ENCODE measurements at places on chromosomes 1 and 21.

- H3K4me3 ChIP-seq = no peak overlapping the region
These were observed 41.9 kb downstream of the JUN start for GRCh38 chr1:58741678-58742553.

DNA sequence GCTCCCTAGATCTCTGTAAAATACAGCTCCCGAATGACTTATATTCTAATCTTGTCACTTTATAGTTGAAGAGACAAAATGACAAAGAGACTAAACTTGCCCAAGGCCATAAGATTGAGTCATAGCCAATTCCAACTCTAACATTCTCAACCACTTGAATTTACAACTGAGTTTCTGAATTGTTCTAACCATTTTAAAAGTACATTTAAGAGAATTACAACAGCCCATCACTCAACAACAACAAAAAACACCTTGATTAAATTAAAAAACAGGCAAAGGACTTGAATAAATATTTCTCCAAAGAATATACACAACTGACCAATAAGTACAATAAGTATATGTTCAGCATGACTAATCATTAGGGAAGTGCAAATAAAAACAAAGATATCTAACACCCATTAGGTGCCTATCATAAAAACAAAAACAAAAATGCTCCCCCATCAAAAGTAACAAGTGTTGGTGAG is 8.7 kb upstream of the ADCY10 start:
- H3K27me3 ChIP-seq = no peaks in the 10 kb centered on the region
- H3K27ac ChIP-seq = no peak overlapping the region
- H3K4me1 ChIP-seq = peaks cover 14% of the 10 kb centered on the region
- DNase-seq = no peak
- H3K4me3 ChIP-seq = no peak overlapping the region
- H3K36me3 ChIP-seq = peaks cover 28% of the 10 kb centered on the region

DNA sequence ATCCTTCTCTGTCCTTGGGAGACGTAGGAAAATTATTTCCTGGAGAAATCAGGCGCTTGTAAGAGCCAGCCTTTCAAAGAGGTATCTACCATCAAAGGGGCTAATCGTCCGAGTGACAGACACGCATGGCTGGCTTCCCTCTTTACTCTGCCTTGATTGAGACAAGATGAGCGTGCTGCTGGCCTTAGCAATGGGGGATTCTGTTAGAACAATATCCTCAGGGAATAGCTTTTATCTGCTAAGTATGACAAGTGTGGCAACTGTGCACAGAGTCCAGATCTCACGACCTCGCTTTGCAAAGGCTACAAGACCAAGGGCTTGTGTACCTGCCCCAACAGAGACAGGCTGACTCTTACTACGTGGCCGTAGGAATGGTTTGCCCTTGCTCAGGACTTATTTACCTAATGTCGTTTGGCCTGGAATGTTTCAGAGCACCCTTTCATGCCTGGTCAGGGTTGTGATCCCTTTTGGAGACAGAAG is 417.1 kb downstream of the KIF26B start:
- H3K4me3 ChIP-seq = no peak overlapping the region
- peaks cover 6% of the 10 kb centered on the region for H3K27me3 ChIP-seq
- no peak overlapping the region for H3K27ac ChIP-seq
- no peaks in the 10 kb centered on the region for H3K36me3 ChIP-seq
- no peaks in the 10 kb centered on the region for H3K4me1 ChIP-seq

DNA sequence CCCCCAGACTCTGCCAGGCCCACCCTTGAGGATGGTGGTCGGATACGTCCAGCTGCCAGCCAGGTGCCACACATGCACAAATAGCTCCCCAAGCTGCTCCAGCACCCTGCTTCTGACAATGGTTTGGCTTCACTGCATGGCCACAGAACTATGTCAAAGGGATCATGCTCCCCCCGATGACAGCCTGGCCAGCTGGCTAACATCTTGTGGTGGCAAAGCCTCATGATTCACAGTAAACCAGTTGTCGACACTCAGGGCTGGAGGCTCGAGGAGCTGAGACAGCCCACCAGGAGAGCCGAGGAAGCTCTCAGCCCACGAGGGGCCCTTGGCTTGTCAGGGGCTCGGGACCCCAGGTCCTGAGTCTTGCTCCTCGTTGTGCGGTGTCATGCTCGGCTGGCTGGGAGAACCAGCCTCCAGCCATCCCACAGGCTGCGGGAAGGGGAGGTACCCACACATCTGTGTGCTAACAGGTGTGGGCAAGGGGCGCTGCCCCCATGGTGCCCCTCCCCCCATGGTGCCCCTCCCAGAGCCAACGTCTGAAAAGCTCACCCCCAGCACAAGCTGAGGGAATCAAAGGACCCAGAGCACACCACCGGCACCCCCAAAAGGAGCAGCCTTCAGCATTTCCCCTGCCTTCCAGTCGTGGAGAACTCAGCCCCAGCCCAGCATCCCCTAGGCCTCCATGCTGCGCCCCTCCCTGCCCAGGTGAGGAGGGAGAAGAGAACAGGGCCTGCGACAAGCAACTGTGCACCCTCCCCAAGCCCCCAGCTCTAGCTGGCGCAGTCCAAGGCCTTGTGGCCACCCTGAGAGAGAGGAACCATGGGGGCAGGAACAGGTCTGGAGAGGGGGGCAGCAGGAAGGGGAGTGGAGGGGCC is 41.2 kb downstream of the KIF21B start:
- H3K27me3 ChIP-seq = no peaks in the 10 kb centered on the region
- peaks cover 92% of the 10 kb centered on the region for H3K36me3 ChIP-seq
- DNase-seq = no peak
- H3K4me1 ChIP-seq = no peaks in the 10 kb centered on the region
- H3K27ac ChIP-seq = no peak overlapping the region
- H3K4me3 ChIP-seq = no peak overlapping the region

- H3K27me3 ChIP-seq = peaks cover 3% of the 10 kb centered on the region
- H3K4me3 ChIP-seq = no peak overlapping the region
- H3K4me1 ChIP-seq = no peaks in the 10 kb centered on the region
- H3K36me3 ChIP-seq = no peaks in the 10 kb centered on the region
- DNase-seq = no peak
These were observed 87.4 kb downstream of the GLUL start for GRCh38 chr1:182304218-182304617.

- H3K4me1 ChIP-seq = no peaks in the 10 kb centered on the region
- H3K27ac ChIP-seq = no peak overlapping the region
- peaks cover 22% of the 10 kb centered on the region for H3K36me3 ChIP-seq
- H3K4me3 ChIP-seq = no peak overlapping the region
- DNase-seq = no peak
- H3K27me3 ChIP-seq = no peaks in the 10 kb centered on the region
These were observed 38.5 kb downstream of the MRPL37 start for GRCh38 chr1:54238353-54239034.

GRCh38 chr1:219797683-219798082 is 130.7 kb downstream of the SLC30A10 start:
- peaks cover 17% of the 10 kb centered on the region for H3K27me3 ChIP-seq
- H3K4me1 ChIP-seq = no peaks in the 10 kb centered on the region
- H3K27ac ChIP-seq = no peak overlapping the region
- H3K4me3 ChIP-seq = no peak overlapping the region
- no peaks in the 10 kb centered on the region for H3K36me3 ChIP-seq

GRCh38 chr1:172815740-172816139 is 156.8 kb downstream of the FASLG start:
- H3K27me3 ChIP-seq = no peaks in the 10 kb centered on the region
- no peaks in the 10 kb centered on the region for H3K36me3 ChIP-seq
- H3K4me3 ChIP-seq = no peak overlapping the region
- DNase-seq = no peak

DNA sequence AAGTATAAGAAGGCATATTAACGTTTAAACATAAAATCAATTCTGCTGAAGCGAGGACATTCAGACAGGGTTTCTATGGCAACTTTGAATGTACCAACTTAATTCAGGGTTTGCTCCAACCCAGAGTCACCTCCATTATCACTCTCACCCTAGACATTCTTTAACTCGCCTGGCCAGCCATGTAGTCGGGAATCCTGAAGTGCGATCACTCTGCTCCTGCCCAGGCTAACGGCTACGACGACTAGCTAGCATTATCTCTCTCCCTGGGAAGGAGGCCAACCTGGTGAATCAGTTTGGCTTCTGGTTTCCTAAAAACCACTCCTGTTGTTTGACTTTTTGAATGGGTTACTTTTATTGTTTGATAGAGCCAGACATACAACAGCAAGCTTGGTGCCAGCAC is 38.9 kb upstream of the ZBTB18 start:
- H3K27me3 ChIP-seq = peaks cover 14% of the 10 kb centered on the region
- no peaks in the 10 kb centered on the region for H3K36me3 ChIP-seq
- no peaks in the 10 kb centered on the region for H3K4me1 ChIP-seq
- DNase-seq = no peak
- H3K27ac ChIP-seq = no peak overlapping the region

DNA sequence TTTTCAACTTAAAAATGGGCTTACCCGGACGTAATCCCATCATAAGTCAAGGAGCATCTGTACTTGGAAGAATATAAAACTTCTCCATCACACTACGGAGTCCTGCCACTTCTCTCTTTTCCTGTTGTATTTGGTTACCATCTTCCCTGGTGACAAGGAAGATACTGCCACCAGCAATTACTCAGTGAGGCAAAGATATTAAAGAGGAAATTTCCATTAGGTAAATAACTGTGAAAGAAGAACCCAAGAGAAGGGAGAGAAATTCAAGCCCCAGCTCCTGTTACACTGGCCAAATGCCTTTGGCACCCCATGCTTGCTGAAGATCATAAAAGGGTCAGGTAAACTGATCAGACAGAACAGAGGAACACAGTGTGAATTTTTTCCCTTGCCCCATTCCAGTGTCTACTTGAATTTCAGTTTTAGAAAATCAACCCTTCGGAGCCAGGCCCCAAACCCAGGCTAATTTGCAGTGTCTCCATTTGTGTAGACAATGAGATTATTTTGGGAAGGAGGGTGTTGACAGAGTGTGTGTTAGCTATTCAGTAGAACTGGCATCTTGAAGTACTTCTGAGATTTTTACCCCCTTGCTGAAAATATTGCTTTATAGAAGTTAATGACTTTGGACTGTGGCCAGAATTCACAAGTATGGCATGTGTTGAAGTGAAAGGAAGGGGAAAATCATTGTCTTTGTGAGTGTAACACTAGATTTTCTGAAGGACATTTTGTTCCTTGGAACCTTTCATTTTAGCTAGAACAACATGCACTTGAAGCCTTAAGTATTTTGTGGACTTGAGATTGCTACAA is 167.1 kb downstream of the DHRS3 start:
- H3K27ac ChIP-seq = no peak overlapping the region
- peaks cover 18% of the 10 kb centered on the region for H3K4me1 ChIP-seq
- H3K36me3 ChIP-seq = peaks cover 50% of the 10 kb centered on the region
- no peak for DNase-seq
- H3K4me3 ChIP-seq = no peak overlapping the region

- H3K27me3 ChIP-seq = peaks cover 23% of the 10 kb centered on the region
- DNase-seq = no peak
- no peak overlapping the region for H3K4me3 ChIP-seq
- no peaks in the 10 kb centered on the region for H3K4me1 ChIP-seq
These were observed 86.0 kb upstream of the ZBTB40 start for GRCh38 chr1:22365331-22366295.

GRCh38 chr1:221337106-221337505 is 404.8 kb downstream of the DUSP10 start:
- DNase-seq = no peak
- no peaks in the 10 kb centered on the region for H3K4me1 ChIP-seq
- no peak overlapping the region for H3K4me3 ChIP-seq
- peaks cover 5% of the 10 kb centered on the region for H3K27me3 ChIP-seq

DNA sequence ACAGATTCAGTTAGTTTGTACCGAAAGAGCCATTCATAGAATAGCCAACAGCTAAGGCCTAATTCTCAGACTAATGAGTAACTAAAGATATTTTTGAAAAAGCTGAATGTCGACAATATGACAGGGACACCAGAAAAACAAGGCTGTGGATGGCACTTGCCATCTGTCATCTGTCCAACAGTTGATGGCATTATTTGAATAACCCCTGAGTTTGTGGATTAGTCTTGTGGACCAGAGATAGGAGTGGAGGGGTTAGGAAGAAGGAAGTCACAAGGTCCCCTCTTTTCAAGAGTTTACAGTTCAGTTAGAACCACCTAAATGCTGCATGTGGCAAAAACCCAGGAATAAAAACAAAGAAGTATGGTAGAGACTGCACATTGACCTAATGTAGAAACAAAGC is 356.5 kb upstream of the DUSP10 start:
- no peak for DNase-seq
- no peaks in the 10 kb centered on the region for H3K36me3 ChIP-seq
- no peaks in the 10 kb centered on the region for H3K27me3 ChIP-seq
- no peak overlapping the region for H3K27ac ChIP-seq
- no peaks in the 10 kb centered on the region for H3K4me1 ChIP-seq

DNA sequence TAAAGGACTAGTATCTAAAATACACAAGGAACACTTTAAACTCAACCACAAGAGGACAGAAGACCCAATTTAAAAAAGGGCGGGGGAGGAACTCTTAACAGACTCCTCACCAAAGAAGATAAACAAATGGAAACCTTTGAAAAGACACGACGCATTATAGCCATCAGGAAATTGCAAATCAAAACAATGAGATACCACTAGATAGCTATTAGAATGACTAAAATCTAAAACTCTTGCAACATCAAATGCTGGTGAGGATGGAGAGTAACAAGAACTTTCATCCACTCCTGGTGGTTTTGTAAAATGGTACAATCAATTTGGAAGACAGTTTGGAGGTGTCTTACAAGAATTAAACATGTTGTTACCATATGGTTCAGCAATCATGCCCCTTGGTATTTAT is 708.2 kb downstream of the BRINP3 start:
- no peaks in the 10 kb centered on the region for H3K4me1 ChIP-seq
- no peaks in the 10 kb centered on the region for H3K27me3 ChIP-seq
- no peak overlapping the region for H3K27ac ChIP-seq
- no peaks in the 10 kb centered on the region for H3K36me3 ChIP-seq

GRCh38 chr1:95941121-95941798 is 707.2 kb downstream of the RWDD3 start:
- DNase-seq = no peak
- no peaks in the 10 kb centered on the region for H3K27me3 ChIP-seq
- no peaks in the 10 kb centered on the region for H3K4me1 ChIP-seq
- H3K27ac ChIP-seq = no peak overlapping the region
- H3K36me3 ChIP-seq = no peaks in the 10 kb centered on the region
- H3K4me3 ChIP-seq = no peak overlapping the region

DNA sequence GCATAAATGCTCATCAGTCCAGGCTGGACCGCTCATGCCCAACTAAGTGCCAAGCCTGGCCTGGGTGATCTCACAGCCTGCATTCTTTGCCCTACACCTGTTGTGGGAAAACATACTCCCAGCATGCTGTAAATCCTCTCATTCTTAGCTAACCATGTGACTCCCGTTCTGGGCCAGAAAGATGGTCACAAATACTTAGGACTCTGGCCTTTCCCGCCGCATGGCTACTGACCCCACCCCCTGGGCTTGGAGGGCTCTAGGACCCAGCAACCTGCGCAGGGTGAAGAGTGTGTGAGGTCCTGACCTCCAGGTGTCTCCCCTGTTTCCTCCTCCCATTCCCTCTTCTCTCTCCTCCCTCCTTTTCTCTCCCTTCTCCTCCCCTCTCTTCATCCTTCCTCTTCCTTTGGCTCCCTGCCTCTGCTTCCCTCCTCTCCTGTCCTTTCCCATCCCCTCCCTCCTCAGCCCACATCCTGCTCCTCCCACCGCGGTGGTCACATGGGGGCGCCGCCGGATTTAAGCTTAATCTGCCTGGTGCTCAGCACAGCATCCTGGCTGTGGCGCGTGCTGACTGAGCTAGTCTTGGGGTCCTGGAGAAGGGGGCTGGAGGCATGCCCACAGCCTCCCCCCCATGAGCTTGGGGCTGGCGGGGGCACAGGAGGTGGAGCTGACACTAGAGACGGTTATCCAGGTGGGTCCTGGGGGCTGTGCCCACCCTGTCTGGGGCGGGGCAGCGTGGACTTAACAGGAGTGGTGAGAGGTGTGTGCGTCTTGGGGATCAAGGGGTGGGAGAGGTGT is at the start of gene CROCC:
TSS of gene CROCC (plus strand) at position 541 of the 795 bp plus-strand sequence. CDS start at position 629, 88 bp downstream.
- H3K36me3 ChIP-seq = no peaks in the 10 kb centered on the region
- H3K27me3 ChIP-seq = no peaks in the 10 kb centered on the region
- DNase-seq = no peak

GRCh38 chr1:27992276-27992675 is 32.5 kb downstream of the XKR8 start:
- no peaks in the 10 kb centered on the region for H3K27me3 ChIP-seq
- H3K4me1 ChIP-seq = peaks cover 5% of the 10 kb centered on the region
- peaks cover 80% of the 10 kb centered on the region for H3K36me3 ChIP-seq
- peak overlapping the region; percentile 53 for H3K27ac ChIP-seq
